H7 (cell line): ENCODE measurements at places on chromosomes 3 and 15. TPM values are rescaled to one million over a fixed set of nuclear protein-coding genes. Genes with fewer than 3 reads are reported as not detected.

The CD200 gene
- total RNA-seq: 40.9 and 49.4 TPM in 2 replicates

The SHF gene
- 40.0 and 56.4 TPM in 2 replicates for total RNA-seq

The PLA2G4E gene
- not detected in 2 replicates for total RNA-seq

The TM4SF1 gene
- 0.07 TPM in 1 of 2 replicates, not detected in the other for total RNA-seq

The CTXN2 gene
- total RNA-seq: 0.07 TPM in 1 of 2 replicates, not detected in the other

The HRG gene
- total RNA-seq: 0.14 TPM in 1 of 2 replicates, not detected in the other

The LRRIQ4 gene
- total RNA-seq: 0.15 TPM in 1 of 2 replicates, not detected in the other

The CCRL2 gene
- total RNA-seq: not detected in 2 replicates

The RASGRP1 gene
- total RNA-seq: 2.8 and 2.9 TPM in 2 replicates

The WDR49 gene
- total RNA-seq: 0.07 and 0.35 TPM in 2 replicates

The P3H2 gene
- 44.7 and 72.7 TPM in 2 replicates for total RNA-seq

The TUSC7 gene
- not detected in 2 replicates for total RNA-seq

The EFL1 gene
- total RNA-seq: 21.4 and 24.2 TPM in 2 replicates

The SLC6A20 gene
- 0.10 and 0.37 TPM in 2 replicates for total RNA-seq

The TFDP2 gene
- 66.2 and 77.3 TPM in 2 replicates for total RNA-seq

The PLSCR5 gene
- total RNA-seq: not detected in 2 replicates

The DISP2 gene
- 0.04 and 0.52 TPM in 2 replicates for total RNA-seq

The CDCP1 gene
- 1.5 and 2.2 TPM in 2 replicates for total RNA-seq

The HEXA gene
- 52.5 and 54.2 TPM in 2 replicates for total RNA-seq

The SAMMSON gene
- total RNA-seq: 0.04 TPM in 1 of 2 replicates, not detected in the other

The HHATL gene
- not detected in 2 replicates for total RNA-seq

The GOLGA8Q gene
- 0.81 TPM in 1 of 2 replicates, not detected in the other for total RNA-seq

The PPIP5K1 gene
- 10.5 and 11.7 TPM in 2 replicates for total RNA-seq

The H1-8 gene
- not detected in 2 replicates for total RNA-seq

The ASB14 gene
- total RNA-seq: 0.03 and 0.04 TPM in 2 replicates

The GOLGA6L1 gene
- total RNA-seq: not detected in 2 replicates

The THAP10 gene
- total RNA-seq: 3.5 and 4.8 TPM in 2 replicates

The SPCS1 gene
- total RNA-seq: 84.5 and 85.3 TPM in 2 replicates

The FBXO40 gene
- under 0.01 TPM in 1 of 2 replicates, not detected in the other for total RNA-seq

The C3orf20 gene
- 0.04 and 0.07 TPM in 2 replicates for total RNA-seq

The RYR3 gene
- 0.59 and 0.69 TPM in 2 replicates for total RNA-seq

The GOLGA8N gene
- total RNA-seq: 0.80 and 0.81 TPM in 2 replicates

The FAM162A gene
- 59.3 and 82.0 TPM in 2 replicates for total RNA-seq

The MST1R gene
- 0.76 and 2.0 TPM in 2 replicates for total RNA-seq

The GJD2 gene
- total RNA-seq: 0.07 TPM in 1 of 2 replicates, not detected in the other

The SI gene
- total RNA-seq: not detected in 2 replicates

The CRYGS gene
- total RNA-seq: 0.81 and 1.8 TPM in 2 replicates

The IL16 gene
- total RNA-seq: 1.4 TPM in 1 of 2 replicates, not detected in the other

The LARP6 gene
- 22.9 and 25.1 TPM in 2 replicates for total RNA-seq

The CA12 gene
- 0.70 and 1.9 TPM in 2 replicates for total RNA-seq

The ADPRH gene
- total RNA-seq: 0.96 and 2.9 TPM in 2 replicates

The NOX5 gene
- not detected in 2 replicates for total RNA-seq

The C15orf39 gene
- 35.9 and 37.1 TPM in 2 replicates for total RNA-seq
